ENCODE measurements at places on chromosomes 2 and 18.

DNA sequence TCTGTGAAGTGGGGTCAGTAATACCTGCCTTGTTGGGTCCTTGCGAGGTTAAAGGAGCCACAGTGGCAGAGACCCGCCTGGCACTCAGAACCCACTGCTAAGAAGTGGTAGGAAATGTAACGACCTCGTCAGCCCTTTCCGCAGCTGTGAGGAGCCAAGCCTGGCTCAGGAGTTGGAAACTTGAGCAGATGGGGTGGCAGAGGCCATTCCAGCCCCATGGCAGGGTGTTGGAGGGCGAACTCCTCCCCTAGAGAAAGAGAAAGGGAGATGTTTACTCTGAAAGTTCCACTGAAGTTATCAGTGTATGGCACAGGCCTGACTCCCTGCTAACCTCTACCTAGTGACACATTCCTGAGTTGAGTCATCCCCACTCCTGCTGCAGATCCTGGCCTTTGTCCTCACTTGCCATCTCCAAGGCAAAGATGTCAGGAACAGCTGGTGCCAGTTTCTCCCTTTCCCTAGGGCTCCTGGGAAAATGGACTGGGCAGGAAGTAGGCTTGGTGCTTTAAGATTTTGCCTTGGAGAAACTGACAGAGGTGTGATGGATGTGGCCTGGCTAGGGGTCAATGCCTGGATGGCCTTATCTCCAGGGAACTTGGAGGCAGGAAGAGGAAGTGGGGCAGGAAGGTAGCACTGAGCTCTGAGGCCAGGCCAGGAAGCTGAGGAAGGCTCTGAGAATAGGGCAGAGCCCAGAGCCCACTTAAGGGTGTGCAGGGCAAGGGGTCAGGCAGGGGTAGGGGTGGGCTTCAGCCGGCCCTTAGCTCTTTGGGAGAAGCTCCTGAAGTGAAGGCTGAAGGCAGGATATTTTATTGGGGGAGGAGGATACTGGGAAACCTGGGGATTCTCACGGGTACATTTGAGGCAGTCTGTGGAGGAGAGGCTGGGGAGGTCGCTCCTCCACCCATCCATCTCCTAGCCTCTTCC lies 888 bp downstream of the VAMP5 start:
- peak; percentile 94 for DNase-seq

DNA sequence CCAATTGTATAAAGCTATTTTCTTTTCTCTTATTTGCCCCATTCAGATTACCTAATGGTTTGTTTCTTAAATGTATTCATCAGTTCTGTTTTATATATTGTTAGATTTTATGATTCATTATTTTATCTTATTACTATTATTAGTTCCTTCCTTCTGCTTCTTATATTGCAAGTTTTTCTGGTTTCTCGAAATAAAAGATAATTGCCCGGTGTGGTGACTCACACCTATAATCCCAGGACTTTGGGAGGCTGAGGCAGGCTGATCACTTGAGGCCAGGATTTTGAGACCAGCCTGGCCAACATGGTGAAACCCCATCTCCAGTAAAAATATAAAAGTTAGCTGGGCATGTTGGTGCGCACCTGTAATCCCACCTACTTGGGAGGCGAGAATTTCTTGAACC lies 37.8 kb downstream of the ANTXR1 start:
- no peak for DNase-seq

DNA sequence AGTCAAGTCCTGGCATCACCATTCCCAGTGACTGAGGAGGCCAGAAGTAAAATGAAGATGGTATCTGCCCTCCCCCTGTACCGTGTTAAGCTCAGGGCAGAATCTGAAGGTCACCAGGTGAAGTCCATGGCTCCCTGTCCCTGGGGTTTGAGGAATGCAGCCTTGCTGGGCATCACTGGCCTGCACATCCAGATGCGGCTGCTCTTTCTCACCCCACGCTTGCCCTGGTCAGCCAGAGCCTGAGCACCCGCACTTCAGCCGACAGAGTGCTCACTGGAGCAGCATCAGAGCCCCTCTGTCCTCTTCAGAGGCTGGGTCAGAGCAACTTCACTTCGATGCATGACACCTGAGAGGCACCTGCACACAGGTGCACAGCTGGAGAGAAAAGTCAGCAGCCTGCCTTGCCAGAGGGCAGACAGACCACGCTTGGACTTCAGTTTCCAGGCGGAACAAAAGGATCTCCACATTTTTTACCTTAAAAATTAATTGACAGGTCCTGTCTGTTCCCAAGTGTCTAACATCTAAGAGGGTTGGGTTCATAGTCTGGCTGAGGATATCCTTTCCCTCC lies 267.3 kb downstream of the ANAPC1 start:
- no peak for DNase-seq

DNA sequence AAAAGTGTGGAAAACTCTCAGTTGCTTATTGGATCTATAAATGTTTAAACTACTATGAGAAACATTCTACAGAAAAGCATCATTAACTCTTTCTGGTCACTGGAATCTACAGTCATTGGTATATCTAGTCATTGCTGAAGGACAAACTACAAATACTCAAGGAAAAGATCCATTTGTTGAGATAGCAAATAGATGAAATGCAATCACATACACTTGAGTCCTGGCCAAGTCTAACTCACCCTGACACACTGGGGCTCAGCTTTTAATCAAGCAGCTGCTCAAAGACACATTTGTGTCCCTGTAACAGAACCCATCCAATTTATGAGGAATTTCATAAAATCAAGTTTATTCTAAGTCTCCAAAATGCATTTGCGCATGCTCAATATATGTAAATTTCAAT lies 68.7 kb downstream of the CDH2 start:
- no peak for DNase-seq

- DNase-seq: no peak
Observed at GRCh38 chr2:95314598-95314963, 17.4 kb downstream of the KCNIP3 start.

GRCh38 chr2:241511091-241511741 lies 2.8 kb upstream of the STK25 start:
- no peak for DNase-seq

DNA sequence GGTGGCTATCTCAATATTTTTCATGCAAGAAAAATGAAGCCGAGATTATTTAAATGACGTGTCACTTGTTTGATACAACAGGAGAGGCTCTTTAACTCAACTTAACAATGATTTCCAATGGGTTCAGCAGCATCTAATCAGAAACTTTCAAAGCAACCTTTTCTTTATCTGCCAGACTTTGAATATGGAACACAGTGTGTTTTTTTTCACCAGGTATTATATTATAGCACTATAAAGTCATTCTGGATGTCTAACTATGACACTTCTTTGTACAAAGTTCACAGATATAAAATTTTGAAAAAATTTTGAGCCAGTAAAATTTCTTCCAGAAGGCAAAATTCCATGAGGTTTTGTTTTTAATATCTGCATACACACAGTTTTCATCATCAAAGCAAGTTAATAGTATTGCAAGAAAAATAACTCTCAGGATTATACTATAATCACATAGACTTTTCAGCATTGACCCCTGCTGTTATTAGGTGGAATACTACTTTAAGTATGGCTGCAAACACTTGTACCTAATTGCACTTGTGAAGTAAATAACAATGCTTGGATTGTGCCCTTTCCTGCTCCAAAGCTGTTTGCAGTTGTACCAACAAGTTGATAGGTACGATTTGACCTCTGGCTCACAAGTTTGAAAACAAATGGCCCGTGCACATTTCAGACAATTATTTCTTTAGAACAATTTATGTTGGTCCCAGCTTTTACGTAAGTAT lies 44.0 kb upstream of the DSG1 start:
- DNase-seq: no peak

DNA sequence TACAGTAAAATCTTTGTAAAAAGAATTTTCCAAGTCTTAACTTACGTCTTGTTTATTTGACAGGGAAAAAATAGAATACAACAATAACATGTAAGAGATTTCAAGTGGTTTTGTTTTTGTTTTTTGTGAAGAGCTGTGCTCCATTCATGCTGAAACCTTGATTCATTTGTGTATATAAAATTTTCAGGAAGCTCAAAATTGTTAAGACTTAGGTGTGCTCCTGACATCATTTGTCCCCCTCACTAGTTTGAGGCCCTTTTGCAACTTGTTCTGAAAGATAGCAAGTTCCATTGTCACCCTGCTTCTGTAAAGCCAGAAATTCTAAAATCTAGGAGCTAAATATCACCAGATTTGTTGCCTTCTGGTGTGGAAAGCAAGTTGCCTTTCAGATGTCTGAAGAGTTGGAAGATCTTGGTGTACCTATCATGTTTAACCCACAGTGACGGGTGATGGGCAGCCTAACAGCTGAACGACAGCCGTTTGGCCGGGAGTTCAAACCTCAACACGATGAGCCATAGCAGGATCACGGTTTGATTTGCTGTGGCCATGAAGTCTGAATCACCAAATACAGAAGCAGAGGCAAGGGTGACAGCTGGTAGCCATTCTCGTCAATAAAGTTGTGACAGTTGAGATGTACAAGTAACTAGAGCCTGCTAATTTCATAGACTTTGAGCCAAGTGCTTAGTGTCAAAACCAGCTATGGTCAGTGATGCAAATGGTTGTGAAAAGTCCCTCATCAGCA lies 205.5 kb upstream of the SP5 start:
- DNase-seq: no peak

GRCh38 chr2:63737081-63737751 lies 104.5 kb upstream of the UGP2 start:
- DNase-seq: no peak

DNA sequence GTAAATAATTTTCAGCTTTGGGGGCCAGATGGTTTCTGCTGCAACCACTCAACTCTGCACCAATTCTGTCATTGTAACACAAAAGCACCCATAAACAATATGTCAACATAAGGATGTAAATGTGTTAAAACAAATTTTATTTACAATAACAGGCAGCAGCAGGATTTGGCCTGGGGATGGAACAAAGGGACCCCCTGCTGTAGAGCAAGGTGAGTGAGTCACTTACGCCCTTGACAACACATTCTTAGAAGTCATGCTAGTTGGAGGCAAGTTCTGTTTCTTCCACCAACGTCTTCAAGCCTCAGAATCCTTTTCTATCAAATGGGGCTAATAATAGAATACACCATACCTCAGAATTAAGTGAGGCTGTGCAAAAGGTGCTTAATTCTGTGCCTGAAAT lies 610.2 kb upstream of the SYT4 start:
- DNase-seq: no peak

- DNase-seq: no peak
Observed at GRCh38 chr2:177636672-177637071, 244.1 kb downstream of the AGPS start.

DNA sequence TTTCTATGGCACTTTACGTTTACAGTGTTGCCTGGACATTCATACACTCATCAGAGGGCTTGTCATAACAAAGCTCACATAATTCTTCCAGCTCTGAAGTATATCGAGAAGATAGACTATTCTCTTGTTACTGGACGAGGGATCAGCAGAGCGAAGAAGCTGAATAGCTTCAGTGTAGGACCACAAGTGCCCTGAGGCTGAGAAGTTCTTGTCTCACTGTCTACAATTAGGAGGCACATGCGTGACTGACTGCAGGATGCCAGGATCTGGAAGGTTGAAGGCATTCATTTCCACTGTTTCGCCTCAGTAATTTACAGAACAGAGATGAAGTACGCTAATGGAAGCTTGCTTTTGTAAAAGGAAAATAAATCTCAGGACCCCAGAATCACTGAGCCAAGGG lies 9.6 kb downstream of the SH3YL1 start:
- DNase-seq: no peak

- peak; percentile 27 for DNase-seq
Observed at GRCh38 chr2:201358684-201359083, 1.5 kb upstream of the FLACC1 start.

GRCh38 chr2:236985761-236986339 lies 99.8 kb upstream of the COPS8 start:
- no peak for DNase-seq

DNA sequence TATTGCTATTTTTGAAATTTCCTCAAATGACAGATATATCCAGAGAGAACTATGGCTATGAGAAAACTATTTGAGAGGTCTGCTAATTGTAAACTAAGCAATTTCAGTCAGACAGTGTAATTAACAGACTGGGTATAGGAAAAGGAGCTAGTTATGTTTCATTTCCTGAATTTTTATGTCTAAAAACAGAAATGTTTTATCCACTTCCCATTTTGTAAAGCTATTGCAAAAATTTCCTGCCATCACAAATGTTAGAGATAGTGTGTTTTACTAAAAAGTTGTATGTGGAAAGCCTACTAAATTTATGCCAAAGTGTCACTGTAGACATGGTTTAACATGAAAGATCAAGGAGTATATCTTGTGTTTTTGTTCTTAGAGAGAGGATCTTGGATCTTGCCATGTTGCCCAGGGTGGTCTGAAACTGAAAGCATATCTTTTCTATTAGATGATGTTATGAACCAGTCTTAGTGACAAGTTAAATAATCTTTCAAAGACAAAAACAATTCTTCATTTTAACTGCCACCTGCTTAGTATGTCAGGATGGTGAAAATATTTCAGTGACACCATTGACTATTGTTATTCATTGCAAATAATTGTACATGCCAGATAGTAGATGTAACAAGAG lies 40.5 kb upstream of the ITPRID2 start:
- no peak for DNase-seq

DNA sequence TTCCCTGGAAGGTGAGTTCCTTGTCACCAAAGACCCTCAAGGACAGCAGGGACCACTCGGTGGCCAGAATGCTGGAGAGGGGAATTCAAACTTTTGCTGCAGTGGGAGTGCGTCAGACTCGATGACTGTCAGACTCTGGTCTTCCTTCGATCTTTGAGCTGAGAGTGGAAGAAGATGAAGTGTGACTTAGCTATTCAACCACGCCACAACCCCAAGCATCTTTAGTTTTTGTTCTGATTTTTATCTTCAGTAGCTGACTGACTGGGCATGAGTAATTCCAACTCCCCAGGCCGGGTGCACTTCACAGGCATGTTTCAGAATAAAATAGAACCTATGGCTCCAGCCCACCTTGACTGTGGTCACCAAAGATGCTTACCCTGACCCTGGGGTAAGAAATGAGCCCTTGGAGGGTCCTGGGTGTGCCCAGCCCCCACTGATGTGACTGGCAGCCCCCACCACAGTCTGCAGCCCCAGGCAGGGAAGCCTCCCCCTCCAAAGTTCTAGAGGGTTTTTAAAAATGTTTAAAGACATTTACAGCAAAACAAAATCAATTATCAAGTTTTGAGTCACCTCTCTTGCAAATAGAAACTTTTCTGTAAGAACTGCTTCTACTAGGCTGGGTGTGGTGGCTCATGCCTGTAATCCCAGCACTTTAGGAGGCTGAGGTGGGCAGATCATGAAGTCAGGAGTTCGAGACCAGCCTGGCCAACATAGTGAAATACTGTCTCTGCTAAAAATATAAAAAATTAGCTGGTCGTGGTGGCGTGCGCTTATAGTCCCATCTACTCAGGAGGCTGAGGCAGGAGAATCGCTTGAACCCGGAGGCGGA lies 24.9 kb upstream of the YWHAQ start:
- no peak for DNase-seq

GRCh38 chr18:6590326-6590725 lies 139.2 kb upstream of the ARHGAP28 start:
- no peak for DNase-seq

- no peak for DNase-seq
Observed at GRCh38 chr2:155727187-155727895, 605.2 kb downstream of the NR4A2 start.

DNA sequence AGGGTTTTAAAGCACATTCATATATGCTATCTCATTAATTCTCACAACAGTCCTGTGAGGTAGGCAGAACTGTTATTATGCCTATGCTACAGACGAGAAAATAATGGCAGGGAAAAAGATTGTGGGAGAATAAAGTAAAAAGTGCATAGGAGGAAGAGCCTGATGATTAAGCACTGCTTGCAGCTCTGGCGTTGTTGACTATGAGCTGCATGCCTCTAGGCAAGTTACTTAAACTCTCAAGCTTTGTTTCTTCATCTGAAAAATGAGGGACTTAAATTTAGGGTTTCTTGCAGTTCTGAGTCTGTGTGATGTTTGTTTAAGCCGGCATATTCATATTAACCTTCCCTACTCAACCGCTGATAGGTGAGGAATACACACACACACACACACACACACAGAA lies 51.6 kb upstream of the RAPH1 start:
- no peak for DNase-seq
